ENCODE measurements at places on chromosomes 2 and 18.
A peak's percentile ranks its signal among the peaks of the same experiment; 100 is the strongest.

- DNase-seq, result no peak
These were observed 713.6 kb downstream of the PLCL1 start for GRCh38 chr2:198517976-198518375.

DNA sequence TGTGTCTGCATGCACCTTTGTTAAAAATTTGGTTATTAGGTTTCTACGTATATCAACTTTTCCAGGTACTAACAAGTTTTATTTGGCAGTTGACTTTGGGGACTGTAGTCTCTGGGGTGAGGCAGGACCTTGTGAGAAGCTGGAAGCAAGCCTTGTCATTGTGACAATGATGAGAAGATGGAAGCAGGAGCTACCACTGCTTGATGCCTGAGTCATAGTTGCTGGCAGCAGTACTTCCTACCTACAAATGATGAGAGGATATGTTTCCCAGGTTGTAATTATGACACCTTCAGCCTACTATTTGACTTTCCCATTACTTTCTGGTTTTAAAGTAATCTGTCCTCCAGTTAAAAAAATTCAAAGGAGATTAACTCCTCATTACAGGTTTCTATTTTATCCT, 516.3 kb downstream of the NRXN1 start:
- no peak for DNase-seq

- no peak for DNase-seq
These were observed 26.3 kb downstream of the IRS1 start for GRCh38 chr2:226773291-226773690.

DNA sequence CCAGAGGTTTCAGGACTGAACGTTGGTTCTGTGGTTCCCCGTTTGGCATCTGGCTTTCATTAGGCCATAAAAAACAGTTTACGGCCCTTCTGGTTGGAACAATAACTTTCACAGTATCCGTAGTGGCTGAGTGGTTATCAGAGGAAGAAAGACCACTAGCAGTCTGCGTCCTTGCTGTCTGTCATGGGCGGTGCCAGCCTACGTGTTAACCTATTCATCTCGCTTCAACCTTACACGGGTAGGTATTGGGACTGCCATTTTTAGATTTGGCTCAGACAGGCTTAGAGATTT, 42.6 kb upstream of the ROCK2 start:
- no peak for DNase-seq

GRCh38 chr2:172098650-172099471, 3.8 kb downstream of the DLX2 start:
- DNase-seq, result peak; percentile 27

GRCh38 chr2:192070099-192070498, 124.6 kb downstream of the TMEFF2 start:
- no peak for DNase-seq

DNA sequence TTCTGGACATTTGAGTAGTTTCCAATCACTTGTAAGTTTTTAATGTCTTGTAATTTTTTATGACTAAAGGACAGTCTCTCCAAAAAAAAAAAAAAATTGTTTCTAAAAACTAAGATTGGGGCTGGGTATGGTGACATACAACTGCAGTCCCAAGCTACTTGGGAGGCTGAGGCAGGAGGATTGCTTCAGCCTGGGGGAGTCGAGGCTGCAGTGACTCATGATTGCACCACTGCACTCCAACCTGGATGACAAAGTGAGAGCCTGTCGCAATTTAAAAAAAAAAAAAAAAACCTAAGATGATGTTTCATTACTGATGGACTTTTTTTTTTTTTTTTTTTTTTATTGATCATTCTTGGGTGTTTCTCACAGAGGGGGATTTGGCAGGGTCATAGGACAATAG, 34.4 kb upstream of the PKDCC start:
- no peak for DNase-seq

GRCh38 chr2:105102963-105103421, 65.1 kb downstream of the MRPS9 start:
- DNase-seq, result no peak

DNA sequence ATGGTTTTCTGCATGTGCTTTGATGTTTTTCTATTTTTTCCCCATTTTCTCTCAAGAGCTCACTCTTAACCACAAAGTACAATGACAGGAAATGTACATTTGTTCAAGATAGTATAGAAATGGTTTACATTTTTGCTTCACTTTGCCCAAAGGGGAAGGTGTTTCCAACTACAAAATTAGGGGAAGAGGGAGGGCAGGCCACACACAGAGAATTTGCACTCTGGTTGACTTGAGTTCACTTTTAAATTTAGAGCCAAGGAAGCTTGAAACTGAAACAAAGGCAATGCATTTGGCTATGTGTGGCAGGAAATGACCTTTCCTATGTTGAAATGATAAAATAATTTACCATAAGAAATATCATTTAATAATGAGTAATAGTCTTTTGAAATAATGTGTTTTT, 19.1 kb upstream of the VIT start:
- no peak for DNase-seq

GRCh38 chr2:180891360-180891759, 89.0 kb upstream of the UBE2E3 start:
- no peak for DNase-seq

GRCh38 chr2:158882297-158882696, 86.1 kb upstream of the TANC1 start:
- no peak for DNase-seq

DNA sequence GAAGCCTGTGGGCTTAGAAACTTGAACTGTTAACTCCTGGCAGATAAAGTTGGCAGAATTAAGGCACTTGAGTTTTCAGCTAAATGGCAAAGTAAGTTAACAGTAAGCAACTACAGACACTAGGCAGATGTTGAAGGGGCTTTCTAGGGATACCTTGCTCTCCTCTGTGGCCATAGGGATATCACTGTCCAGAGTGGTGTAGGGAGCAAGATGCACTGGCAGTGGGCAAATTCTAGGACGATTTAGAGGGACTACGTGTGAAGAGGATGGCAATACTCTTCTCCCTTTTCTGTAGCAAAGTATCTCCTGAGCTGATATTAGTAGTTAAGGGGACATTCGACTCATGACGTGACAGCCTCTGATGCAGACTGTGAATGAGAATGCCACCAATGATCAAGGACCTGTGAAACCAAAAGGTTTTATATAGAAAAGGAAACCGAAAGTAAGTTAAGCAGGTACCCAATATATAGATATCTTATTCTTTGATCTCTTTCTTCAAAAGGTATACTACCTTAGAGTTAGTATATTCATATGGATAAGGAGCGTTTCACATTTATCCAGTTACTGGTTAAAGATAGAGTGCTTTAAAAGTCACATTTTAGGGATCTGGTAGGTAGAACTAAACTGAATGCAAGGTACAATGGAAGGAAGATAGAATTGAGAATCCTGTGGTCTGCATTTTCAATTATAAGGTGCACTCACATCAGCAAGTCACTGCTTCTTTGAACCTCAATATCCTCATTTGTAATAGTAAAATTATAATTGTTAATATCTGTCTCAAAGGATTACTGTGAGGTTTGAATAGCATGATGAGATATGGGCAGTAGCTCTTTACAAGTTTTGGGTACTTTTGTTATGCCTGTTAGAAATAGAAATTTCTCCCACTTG, 106.4 kb downstream of the KCNH7 start:
- no peak for DNase-seq

DNA sequence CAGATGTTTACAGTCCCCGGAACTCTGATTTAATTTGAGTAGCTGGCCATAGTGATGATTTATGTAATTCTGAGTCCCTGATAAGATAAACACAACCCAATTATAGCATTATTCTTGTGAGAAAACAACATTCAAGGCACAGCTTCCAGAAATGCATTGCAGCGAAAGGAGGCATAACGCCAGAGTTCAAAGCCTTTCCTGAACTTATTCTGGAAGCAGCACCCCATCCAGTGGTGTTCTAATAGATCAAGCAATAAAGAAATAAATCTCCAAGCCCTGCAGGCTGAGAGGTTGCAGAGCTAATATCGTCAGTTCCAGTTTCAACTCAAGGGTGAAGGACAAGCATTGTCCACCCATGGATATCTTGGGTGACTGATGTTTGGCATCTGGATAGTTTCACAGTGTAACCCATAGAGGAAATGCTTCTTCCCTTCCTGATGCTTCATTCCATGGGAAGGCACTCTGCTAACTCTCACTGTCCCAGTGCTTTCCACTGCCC, 18.8 kb downstream of the CDH2 start:
- no peak for DNase-seq

DNA sequence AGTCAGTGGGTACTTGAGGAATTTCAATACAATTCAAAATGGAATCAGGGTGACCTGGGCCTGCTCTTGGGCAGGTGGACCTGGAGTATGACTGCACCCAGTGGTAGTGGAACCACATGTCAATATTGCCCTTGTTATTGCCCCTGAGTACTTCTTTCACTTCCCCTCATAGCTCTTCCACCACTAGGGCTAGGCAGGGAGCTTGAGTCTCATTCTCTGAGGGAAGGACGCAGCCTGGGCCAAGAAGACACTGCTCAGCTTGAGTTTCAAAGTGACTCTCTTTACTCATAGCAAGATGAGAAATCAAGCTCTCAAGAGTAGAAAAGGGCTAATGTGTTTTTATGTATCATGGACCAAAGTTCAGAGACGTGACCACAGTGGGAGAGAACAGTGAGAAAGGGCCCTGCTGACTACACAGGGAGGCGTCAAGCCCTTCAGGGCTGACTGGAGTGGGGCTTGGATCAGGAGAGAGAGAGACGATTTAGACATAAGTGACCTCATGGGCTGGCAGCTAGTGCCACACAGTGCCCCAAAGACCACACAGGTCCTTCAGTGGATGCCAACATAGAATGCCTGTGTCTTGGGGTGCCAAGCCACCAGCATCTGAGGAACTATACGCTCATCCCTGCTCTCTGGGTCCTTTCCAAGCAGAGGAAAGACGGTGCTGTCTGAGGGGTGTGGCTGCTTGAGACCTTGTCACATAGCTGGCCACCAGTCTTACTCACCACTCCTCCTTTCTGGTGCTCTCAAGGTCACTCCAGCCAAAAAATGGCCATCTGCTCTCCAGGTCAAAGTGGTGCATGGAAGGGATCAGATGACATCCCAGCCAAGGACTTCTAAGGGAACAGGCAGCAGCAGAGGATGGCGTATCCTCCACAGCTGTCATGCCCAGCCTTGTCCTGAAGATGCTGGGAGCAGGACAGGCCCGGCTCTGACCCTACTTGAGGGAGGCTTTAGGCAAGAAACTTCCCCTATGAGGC, 13.0 kb downstream of the PTMA start:
- no peak for DNase-seq

DNA sequence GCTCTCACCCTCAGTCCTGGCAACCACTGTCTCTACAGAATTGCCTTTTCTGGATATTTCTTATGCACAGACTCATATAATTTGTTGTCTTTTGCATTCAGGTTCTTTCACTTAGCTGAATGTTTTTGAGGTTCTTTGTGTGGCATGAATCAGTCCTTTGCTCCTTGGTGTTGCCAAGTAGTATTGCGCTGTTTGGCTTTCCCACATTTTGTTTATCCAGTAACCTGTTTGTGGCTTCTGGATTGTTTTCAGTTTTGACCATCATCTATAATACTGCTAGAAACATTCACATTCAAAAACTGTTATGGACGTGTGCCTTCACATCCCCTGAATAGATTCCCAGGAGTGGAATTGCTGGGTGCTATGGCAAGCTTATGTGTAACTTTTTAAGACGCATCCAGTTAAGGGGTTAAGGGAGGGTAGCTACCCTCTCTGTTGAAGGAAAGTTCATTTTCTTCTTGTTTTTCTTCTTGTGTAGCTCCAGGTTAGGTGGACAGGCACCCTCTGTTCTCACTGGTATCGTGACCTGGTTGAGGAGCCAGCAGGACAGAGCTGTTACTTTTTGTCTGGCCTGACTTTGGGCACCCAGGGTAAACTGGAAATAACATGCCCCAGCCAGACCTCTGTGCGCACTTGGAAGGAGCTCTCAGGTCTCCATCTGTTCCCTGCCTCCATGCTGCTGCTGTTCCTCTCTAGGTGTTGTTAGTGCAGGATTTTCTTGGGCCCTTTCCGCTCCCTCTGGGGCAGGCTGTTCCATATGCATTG, 29.6 kb downstream of the ARHGAP25 start:
- DNase-seq, result no peak

DNA sequence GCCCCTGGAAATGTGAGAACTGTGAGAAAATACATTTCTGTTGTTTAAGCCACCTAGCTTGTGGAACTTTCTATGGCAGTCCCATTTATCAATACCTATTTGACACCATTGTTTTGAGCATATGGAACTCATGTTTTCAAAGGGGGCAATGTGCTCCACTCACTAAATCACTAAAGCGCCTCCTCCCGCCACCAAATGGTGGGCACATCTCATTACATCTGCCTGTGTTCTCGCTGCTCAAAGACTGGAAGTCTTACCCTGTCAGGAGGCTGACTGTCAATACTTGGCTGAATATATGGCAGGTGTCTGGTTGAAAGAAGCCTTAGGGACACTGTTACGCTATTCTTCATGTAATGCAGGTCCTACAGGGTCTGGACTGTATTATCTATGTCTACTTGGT, 767.7 kb downstream of the TSN start:
- no peak for DNase-seq

GRCh38 chr2:202221873-202222272, 16.5 kb downstream of the SUMO1 start:
- no peak for DNase-seq

DNA sequence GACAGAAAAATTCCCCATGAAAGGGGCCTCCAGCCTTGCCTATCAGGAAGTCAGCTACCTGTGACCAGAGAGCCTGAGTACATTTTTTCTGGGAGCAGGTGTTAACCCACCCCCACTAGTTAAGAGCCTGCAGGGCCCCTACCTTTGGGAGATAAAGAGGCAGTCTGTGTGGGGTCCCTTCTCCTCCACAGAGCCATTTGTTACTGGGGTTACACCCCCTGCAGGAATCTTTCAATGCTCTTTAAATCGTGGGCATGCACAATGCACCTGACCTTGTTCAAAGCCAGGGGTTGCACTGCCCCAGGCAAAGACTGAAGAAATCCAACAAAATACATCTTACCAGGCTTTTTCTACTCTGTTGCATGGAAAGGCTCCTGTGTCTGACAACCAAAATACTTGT, 15.7 kb upstream of the LYPD6 start:
- no peak for DNase-seq

GRCh38 chr2:11498543-11499034, 32.6 kb upstream of the E2F6 start:
- DNase-seq, result no peak

GRCh38 chr18:13477147-13477683, 249.1 kb downstream of the FAM210A start:
- DNase-seq, result no peak

DNA sequence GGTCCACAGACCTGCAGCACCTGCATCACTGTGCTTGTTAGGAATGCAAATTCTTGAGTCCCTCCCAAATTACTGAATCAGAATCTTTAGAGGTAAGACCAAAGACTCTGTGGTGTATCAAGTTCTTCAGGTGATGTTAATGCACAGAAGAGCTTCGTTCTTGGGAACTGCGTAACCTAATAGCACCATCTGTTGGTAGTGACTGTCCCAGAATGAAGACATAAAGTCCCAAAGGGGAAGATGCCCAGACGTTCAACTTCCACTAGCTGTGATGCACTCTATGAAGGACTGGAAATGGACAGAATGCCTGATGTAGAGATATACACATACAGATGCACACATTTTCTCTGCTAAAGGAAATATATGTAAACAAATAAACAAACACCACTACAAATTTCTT, 576.0 kb downstream of the LRP1B start:
- no peak for DNase-seq

Measured in stimulated activated naive CD4-positive, alpha-beta T cell treated with Interleukin-2 at 50 U/mL for 16 hours (primary cell).